ENCODE measurements at places on chromosomes 4 and X.

DNA sequence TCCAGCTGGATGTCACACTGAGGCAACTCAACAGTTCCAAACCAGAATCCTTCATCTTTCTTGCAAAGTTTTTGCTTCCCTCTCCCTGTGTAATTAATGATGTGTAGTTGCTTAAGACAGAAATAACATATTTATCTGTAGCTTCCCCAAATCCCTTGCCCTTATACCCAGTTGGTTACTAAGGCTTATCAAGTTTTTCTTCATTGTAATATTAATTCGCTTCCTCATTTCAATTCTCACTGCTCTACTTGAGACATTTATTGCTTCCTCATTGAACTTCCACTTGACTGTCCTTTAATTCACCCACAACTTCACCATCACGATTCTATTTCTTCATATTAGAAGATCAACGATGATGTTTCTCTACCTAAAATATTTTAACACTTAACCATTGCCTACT lies 386.6 kb upstream of the CPEB2 start:
- no peak for DNase-seq

- no peak for DNase-seq
These were observed 225.2 kb upstream of the LEF1 start for GRCh38 chr4:108393890-108394472.

DNA sequence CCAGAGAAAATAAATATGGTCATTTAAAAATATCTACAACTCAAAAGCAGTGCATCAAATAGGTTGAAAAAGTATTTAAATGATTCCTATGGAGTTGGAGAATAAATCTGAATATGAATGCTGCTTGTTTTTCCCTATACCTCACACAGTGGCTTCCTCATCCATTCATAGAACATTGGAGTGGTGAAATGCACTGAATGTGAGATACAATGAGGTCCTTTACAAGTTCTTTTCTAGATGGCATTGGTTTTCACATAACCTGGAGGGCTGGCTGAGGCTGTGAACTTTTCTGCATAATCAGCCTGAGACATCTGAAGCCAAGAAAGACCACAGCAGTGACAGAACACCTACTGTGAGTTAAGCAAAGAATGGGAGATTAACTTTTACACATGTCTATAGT lies 279.1 kb upstream of the NRK start:
- no peak for DNase-seq

- DNase-seq = no peak
These were observed at the start of gene SOWAHD for GRCh38 chrX:119757979-119758730. SOWAHD (plus strand) TSS chrX:119758588; CDS start chrX:119758668, 80 bp downstream.

DNA sequence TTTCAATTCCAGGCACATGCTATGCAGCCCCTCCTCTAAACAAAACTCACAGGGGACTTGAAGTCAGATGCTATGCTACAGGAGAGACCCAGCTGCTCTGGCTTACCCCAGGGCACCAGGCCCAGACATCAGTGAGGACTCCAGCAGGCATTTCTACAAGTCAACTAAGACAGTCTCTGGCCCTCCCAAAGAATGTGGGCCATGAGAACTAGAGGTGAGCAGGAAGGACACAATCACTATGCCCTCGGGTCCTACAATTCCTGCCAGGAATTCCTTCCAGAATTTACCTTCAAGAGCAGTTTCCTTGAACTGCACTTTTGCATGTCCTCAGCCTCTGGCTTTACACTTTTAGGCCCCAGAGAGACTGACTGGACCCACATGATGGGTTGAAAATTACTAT lies 17.4 kb downstream of the TMEM192 start:
- DNase-seq = no peak

DNA sequence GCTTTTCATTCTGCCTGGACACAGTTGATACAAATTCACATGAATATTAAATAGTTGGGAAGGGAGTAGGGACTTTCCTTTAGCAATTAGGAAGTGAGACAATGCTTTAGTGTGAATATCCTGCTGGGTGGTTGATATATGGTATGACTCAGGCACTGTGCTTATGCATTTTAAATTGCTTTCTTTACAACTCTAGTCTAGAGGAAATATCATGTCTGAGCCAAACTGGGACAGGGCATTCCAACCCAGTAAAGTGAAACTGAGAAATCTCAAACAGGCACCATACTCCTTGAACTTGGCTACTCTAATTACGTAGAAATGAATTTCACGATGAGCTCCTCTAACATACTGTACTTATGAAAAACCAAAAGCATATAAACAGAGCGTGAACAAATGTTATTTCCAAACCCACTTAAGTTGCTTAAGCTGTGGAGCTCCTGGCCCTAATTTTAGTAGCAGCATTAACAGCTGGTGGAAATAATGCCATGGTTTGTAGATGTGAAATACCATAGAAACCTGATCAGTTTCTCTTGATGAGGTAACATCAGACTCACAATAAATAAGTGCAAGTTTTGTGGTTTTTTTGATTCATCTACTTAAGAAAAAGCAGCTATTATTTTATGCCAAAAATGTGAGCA lies 242.9 kb upstream of the GK2 start:
- DNase-seq = no peak

GRCh38 chr4:79852305-79852730 lies 220.7 kb downstream of the ANTXR2 start:
- no peak for DNase-seq

GRCh38 chrX:82677286-82677685 lies 830.8 kb upstream of the POU3F4 start:
- DNase-seq = no peak

DNA sequence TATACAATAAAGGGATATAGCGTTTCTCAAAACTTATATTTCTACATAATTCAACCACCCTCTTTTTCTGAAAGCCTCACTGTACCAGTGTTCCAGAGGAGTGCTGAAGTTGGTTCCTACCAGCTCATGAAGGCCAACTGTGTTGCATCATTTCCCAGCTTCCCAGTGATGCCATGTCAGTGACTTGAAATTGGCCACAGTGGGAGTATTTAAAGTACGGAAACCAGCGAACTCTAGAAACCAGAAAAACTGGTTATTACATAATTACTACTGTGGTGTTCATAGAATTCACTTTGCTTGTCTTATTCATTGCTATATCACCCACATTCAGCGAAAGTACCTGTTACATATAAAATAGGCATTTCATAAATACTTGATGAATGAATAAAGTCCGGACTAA lies 135.4 kb downstream of the GC start:
- no peak for DNase-seq

- DNase-seq = no peak
These were observed 137.6 kb downstream of the NPNT start for GRCh38 chr4:106032851-106033286.

DNA sequence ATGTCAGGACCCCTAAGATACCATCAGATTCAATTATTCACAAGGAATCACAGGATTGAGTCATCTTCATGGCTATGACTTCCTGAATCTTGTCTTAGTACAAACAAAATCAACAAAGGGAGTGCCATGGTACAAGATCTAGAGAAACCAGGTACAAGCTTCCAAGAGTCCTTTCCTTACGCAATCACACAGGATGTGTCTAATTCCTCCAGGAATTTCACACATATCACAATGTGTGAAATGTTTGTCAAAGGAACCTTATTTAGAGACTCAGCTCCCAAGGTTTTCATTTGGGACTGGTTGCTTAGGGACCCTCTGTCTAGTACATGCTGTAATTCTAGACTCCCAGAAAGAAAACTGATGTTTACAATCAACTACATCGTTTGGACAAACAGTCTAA lies 83.0 kb downstream of the MAB21L2 start:
- no peak for DNase-seq

GRCh38 chr4:126888968-126889367 lies 743.8 kb upstream of the INTU start:
- no peak for DNase-seq

DNA sequence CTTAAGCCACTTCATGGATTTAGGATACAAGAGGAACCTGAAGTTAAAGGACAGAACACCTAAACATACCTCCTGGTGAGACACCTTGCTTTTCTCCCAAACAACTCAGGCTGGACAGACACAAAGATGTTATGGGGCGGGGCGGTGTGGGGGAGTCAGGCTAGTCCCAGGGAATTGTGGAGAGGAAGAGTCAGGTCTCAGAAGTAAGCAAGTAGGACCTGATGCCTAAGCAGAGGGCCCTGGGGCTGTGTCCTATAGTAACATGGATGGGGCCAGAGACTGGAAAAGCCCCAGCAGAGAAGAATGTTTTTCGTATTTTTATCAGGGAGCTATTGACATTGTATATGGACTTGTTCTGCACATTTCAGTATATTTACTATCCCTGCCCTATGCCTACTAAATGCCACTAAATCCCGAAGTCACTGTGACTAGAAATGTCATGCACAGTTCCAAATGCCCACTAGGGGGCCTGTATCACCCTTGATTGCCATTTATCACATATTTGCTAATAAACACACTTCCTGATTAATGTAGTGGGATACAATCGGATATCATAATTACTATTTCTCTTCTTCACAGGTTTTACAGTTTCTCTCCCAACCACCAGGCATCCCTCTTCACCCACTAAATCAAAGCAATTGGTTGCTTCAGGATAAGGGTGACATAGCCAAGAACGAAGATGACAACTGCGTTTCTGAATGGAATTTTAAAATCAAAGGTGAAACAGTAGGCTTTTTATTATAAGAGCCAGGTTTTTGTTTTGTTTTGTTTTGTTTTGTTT lies 23.8 kb upstream of the ARHGAP10 start:
- no peak for DNase-seq

DNA sequence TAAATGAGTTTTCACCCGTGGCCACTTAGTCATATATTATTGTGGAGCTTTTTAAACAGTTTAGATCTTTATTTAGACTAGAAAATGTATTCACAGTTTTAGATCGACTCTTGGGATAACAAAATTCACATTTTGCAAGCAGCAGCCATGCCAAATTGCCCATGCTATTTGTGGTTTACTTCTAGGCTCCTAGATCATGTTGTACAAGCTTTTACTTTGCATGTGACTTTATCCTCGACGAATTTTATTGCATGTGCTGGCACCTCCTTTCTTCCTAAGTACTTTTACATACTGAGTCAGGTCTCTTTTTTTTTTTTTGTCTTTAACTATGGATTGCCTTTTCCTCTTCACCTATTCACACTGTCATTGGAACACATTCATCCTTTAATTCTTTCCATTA lies 23.2 kb downstream of the BBS12 start:
- DNase-seq = no peak

DNA sequence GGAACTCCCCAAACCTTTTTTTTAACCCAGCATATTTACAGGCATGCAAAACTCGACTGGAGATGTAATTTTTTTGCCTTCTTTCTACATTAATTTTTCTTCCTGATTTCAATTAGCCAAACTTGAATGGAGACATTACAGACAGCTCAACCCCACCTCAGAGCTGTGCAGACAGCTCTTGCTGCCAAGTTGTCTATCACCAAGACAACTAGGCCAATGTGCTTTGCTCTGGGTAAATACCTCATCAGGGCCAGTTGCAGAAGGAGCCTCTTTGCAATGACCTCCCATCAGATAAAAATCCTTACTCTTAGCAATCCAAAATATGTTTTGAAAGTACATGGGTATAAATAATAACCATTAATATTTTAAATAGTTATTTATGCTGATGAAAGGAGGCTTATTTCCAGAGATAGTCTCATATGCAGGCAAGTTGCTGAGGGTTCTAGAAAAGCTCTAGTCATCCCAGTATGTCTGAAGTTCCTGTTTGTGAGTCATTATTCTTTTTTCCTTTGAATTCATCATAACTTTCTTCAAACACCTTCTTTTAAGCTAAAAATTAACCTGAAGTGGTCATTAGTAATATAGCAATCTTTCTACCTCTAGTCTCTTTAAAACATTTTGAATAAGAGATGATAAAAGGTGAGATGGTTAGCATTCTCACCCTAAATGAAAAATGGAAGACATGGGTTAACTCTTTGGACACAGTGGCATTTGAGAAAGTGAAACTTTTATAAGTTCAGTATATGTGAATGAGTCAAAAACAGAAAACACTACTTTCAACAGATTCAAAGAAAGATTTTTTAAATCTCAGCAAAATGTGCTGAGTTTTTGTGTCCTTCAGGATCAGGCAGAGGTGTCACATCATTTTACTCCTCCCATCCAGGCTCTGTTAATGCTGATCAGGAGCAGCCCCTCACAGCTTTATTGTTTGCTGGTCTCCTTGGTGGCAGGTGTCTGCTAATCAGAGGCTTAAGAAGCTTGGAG lies 475.5 kb upstream of the FGF16 start:
- DNase-seq = no peak

GRCh38 chr4:83830138-83830888 lies 294.4 kb downstream of the GPAT3 start:
- DNase-seq = no peak

- DNase-seq = no peak
These were observed 117.3 kb downstream of the FAT4 start for GRCh38 chr4:125432078-125432477.

GRCh38 chr4:87497159-87497558 lies 32.0 kb downstream of the SPARCL1 start:
- DNase-seq = no peak

All from NCI-H1417 treated with DMSO at 0.1 percent for 48 hours (cell line).